NCI-H1436 treated with DMSO at 0.1 percent for 48 hours (cell line): ENCODE measurements at places on chromosomes 3 and 15.

GRCh38 chr3:128362026-128362965 is 104.4 kb downstream of the DNAJB8 start:
- no peak for DNase-seq

DNA sequence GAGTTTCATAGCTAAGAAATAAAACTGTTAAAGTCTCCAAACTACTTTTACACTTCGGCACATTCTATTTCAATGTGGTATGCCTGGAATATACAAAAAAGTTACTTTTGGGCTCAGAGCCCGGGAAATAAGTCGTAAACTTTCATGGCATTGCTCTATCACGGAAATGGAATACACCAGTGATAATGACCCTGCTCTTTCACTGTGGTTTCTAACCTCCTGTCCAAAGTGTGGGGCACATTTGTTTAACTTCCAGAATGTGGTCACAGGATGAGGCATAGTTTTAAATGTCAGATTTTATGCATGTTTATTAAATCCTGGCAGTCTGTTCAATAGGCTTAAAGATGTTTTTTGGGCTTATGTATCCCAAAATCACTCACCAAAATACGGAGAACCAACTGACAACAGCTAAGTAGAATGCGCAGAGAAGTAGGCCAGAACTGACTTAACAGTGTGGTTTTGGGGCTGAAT is 5.1 kb downstream of the CXCR6 start:
- no peak for DNase-seq

GRCh38 chr15:37071134-37071533 is 29.2 kb downstream of the MEIS2 start:
- DNase-seq = no peak

- DNase-seq = no peak
Measured at GRCh38 chr3:182969277-182969676, 11.1 kb downstream of the DCUN1D1 start.

DNA sequence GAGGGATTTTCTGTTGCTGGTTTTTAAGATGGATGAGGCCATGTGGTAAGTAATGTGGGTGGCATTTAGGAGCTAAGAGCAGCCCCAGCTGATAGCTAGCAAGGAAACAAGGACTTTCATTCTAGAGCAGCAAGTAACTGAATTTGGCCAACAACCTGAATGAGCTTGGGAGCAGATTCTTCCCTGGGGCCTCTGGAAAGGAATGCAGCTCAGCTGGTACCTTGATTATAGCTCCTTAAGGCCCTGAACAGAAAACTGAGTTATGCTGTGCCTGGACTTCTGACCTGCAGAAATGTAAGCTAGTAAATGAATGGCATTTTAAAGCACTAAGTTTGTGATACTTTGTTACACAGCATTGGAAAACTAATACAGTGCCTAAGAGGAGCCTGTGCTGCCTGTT is 565.5 kb downstream of the PDCD6IP start:
- DNase-seq = no peak

GRCh38 chr15:40277471-40277870 is 5.4 kb downstream of the ANKRD63 start:
- no peak for DNase-seq

DNA sequence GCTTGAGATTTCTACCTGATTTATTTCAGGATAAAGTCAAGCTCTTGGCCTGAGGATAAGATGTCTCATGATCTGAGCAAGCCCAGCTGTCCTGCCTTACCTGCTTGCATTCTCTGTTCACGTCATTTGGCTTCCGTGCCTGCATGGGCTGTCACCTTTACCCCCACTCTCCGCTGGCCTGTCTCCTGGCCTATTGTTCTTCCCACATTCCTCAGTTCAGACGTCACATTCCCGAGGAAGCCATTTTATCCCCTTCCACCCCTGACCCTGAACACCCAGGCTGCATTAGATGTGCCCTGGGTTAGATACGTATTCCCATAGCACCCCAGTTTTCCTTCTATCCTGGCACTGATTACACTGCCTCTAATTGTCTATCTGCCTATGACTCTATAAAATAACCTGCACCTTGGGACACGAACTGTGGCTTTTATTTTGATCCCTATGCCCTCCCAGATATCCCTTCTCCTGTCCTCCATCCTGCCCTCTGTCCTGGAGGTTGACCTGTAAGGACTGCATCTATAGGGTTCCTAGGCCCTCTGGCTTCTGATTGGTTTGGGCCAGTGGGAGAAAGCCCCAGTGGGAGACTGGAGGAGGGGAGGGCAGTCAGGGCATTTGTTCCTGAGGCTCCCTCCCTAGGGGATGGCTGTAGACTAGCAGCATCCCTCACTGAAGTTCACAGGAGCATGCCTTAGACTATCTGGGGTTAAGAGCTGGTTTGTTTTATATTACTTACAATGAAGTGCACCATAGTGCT is 19.2 kb upstream of the UBE2Q2 start:
- no peak for DNase-seq

DNA sequence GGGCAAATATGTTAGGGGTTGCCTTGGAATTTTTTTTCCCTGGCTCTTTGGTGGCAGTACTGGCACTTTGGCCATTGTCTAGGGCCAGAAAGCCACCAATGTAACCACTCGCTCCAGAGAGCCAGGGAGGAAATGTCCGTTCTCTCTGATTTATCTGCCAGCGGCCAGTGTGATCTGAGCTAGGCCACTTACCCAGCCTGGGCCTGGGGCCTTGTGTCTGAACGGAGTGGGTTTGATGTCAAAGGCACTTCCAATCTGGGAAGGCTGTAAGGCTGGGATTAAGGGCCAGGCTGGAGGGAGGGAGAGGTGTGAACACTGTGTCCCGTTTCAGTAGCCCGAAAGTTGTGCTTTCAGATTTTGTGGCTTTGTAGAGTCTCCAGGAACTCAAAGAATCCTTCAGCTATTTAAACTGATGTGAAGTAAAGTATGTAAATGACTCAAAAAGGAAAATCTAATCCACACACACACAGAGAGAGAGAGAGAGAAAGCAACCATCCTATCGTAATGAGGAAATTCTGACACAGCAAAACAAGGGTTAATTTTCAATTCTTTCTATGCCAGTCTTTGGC is 271.0 kb downstream of the PDZRN3 start:
- no peak for DNase-seq

- DNase-seq = peak; percentile 65
Measured at GRCh38 chr15:55151631-55152030, 45.1 kb downstream of the RSL24D1 start.

DNA sequence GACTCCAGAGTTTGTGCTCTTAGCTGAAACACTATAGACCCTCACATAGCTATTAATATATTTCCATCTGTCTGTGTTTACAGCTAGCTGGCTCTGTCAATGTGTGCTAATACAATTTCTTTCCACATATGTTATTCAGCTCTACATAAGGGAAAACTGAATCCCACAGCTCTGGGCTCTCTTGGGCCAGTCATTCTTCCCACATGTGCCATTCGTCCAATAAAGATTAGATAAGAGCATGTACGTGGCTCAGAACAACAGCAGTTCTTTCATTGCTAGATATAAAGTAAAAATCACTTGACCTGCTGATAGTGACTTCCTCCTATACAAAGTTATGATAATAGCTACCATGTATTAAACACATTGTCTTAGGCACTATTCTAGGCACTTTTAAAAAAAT is 2.8 kb upstream of the ILDR1 start:
- DNase-seq = no peak

GRCh38 chr15:31309893-31310606 is 16.6 kb upstream of the KLF13 start:
- no peak for DNase-seq

GRCh38 chr3:113485161-113485609 is 29.8 kb downstream of the SPICE1 start:
- no peak for DNase-seq

DNA sequence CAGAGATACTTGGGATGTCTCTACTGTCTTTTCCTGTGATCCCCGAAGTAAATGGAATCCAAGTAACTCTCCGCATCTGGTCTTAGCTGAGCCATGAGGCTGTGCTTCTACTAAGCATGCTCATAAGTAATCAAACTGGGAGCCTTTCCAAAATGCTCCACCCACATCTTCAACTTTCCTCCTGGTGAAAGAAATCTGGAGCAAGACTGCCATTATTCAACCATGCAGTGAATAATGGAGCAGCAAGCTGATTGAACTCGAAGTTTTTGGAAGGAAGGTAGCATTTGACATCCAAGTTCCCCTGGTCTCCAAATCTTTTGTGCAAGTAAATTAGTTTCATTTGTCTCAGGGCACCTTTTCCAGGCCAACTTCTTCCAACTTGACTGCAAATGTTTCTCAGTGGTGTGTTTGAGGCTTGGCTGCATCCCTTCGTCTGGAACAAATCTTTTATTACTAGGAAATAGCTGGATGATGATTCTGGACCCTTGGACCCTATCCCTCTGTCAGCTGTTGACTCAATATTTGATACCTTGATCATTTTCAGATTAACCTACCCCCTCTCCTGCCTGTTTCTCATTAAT is 19.4 kb downstream of the GXYLT2 start:
- DNase-seq = no peak

GRCh38 chr3:100329800-100330489 is 4.6 kb upstream of the NIT2 start:
- DNase-seq = no peak
